ENCODE measurements at places on chromosomes 12 and 14. TPM values are rescaled to one million over a fixed set of nuclear protein-coding genes. Genes with fewer than 3 reads are reported as not detected.

TRHDE gene
- 1.1 TPM for total RNA-seq

DNA sequence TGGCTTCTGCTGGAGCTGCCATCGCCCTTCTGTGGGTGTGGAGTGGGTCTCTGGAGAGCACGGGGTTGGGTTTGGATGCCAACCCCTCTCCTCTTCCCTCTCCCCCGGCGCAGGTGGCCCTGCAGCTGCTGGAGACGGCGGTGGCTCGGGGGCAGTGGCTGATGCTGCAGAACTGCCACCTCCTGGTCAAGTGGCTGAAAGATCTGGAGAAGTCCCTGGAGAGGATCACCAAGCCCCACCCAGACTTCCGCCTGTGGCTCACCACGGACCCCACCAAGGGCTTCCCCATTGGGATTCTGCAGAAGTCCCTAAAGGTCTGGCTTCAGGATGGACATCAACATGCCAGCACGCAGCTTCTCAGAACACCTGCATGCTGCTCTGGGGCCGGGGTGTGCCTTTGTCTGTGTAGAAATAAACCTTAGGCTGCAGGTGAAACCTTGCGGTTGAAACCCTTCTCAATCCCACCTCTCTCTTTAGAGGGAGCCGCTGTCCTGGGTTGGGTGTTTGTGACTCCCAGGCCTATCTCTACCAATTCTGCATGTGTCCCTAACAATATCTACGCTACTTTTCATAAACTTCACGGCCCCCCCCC is 44.3 kb downstream of the CCDC92 start:
- no peak for DNase-seq

EXOC3L4 gene
- 0.41 TPM for total RNA-seq

- no peak for DNase-seq
Measured at GRCh38 chr12:122082621-122083356, 4.2 kb downstream of the MLXIP start.

- DNase-seq = peak; percentile 63
Measured at GRCh38 chr12:119780786-119781434, 96.2 kb downstream of the CIT start.

BLTP3B gene
- total RNA-seq = 72.9 TPM

LHX5 gene
- not detected for total RNA-seq

- DNase-seq = peak; percentile 24
Measured at GRCh38 chr12:46573347-46573658, 200.7 kb upstream of the SLC38A2 start.

CPNE6 gene
- total RNA-seq = not detected

DNA sequence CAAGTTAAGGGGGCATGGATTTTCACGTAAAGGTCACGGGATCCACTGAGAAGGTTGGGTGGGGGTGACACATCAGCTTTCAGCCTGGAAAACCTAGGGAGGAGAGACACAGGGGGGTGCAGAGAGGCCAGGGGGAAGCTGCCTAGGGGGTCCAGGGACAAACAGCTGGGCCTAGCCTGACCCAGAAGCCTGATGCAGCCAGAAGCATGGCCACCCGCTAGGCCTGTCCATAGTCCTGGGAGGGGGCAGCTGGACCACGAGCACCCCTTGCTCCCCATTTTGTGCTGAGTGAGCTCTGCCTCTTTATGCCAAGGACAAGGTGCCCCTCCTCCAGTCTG is 322.7 kb upstream of the RTL1 start:
- no peak for DNase-seq

DNA sequence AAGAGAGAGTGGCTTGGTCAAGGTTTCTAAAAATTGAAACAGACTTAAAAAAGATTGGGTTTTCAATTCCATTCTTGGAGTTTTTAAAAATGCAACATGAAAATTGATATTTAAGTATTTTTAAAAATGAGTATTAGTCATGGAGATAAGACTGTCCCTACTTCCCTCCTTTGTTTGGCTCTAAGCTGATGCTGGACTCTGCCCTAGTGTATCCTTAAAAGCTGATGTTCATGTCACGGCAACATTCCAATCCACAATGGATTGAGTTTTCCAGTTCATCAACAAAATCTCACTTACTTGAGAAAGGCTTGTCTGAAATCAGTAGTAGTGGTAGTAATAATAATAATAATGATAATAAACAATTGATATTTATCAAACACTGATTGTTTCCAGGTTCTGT is 119.0 kb upstream of the SLC38A2 start:
- peak; percentile 91 for DNase-seq

KIF21A gene
- 10.8 TPM for total RNA-seq

BBOF1 gene
- 9.8 TPM for total RNA-seq

MBIP gene
- 11.1 TPM for total RNA-seq

- DNase-seq = no peak
Measured at GRCh38 chr14:84095681-84096080, 1434.3 kb upstream of the FLRT2 start.

OTX2 gene
- not detected for total RNA-seq

- DNase-seq = peak; percentile 6
Measured at GRCh38 chr12:56874821-56875220, 59.4 kb downstream of the SDR9C7 start.

- DNase-seq = no peak
Measured at GRCh38 chr14:31212893-31213292, 5.3 kb upstream of the HECTD1 start.

USP5 gene
- total RNA-seq = 140 TPM

- DNase-seq = no peak
Measured at GRCh38 chr12:46071335-46071734, 81.0 kb upstream of the SCAF11 start.

MTERF2 gene
- total RNA-seq = 5.2 TPM

- no peak for DNase-seq
Measured at GRCh38 chr14:54643696-54644176, 76.8 kb downstream of the SAMD4A start.

DNA sequence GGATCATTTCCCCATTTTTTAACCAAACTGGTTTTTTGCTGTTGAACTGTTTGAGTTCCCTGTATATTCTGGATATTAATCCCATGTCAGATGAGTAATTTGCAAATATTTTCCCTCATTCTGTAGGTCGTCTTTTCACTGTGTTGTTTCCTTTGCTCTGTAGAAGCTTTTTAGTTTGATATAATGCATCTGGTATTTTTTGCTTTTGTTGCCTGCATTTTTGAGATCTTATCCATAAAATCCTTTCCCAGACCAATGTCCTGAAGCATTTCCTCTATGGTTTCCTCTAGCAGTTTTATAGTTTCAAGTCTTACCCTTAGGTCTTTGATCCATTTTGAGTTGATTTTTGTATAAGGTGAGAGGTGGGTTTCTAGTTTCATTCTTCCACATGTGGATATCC is 71.3 kb downstream of the LRP6 start:
- no peak for DNase-seq

DPF3 gene
- 16.3 TPM for total RNA-seq

OAS1 gene
- total RNA-seq = 7.8 TPM

- DNase-seq = no peak
Measured at GRCh38 chr12:96132819-96133218, 61.4 kb upstream of the ELK3 start.

DNA sequence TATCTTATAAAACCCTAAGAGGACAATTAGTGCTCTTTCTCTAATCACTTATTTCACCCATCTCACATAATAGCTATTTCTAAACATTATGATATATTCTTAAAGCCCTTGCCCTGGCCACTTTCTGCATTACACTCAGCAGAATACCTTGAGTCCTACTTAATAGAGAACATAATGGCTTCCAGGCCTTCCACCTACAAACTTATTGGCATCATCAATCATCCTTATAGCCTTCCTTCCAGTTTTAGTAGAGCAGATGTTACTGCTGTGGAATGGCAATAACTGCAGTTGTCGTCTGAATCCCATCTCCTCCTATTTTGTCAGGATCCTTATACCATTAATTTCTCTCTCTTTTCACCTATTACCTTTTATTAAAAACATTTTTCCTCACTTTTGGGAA is 1127.4 kb downstream of the LRFN5 start:
- no peak for DNase-seq

DNA sequence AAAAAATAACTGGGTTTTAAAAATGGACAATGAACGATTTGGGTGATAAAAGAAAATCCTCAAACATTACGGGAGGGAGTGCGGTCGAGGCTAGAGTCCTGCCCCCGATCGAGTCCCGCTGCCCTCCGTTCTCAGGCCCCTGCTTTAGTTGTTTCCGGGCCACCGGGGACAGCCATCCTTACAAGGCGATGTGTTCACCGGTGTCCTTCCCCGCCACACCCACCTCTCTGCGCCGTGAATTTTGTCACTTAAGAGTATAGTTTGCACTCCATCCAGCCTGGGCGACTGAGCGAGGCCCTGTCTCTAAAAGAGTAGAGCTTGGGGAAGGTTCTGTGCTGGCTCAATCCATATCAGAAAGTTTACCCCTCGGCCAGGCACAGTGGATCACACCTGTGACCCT is 2.9 kb downstream of the ULK1 start:
- DNase-seq = no peak

- DNase-seq = no peak
Measured at GRCh38 chr14:93369713-93370266, 22.8 kb downstream of the COX8C start.

GRCh38 chr14:36591482-36591881 is 9.1 kb upstream of the NKX2-8 start:
- no peak for DNase-seq

GRCh38 chr12:26830783-26831551 is 2.0 kb downstream of the ITPR2 start:
- no peak for DNase-seq

- DNase-seq = no peak
Measured at GRCh38 chr14:61477712-61478462, 156.5 kb downstream of the PRKCH start.

DNA sequence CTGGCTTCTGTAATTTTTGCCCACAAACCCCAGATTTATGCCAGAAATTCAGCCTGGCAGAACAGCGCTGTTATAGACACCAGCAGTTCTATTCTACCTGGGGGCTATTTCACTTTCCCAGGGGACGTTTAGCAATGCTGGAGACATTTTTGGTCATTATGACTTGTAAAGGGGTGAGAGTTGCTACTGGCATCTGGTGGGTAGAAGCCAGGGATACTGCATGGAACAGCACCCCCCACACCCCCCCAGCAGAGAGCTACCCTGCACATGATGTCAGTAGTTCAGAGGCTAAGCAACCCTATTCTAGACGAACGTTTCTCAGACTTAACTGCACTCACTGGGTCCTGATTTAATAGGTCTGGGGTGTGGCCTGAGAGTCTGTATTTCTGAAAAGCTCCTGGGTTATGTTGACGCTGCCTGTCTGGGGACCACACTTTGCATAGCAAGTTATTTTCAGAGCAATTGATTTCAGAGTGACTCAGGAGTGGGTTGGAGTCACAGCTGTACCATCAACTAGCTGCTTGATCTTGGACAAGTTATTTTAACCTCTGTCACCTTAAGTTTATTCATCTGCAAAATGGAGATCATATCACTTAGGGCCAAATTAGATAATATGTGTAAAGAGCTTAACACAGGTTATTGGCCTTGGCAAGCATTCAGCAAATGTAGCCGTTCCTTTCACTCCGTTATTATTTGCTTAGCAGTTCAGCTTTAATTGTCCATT is 48.5 kb downstream of the CHST11 start:
- no peak for DNase-seq

DNA sequence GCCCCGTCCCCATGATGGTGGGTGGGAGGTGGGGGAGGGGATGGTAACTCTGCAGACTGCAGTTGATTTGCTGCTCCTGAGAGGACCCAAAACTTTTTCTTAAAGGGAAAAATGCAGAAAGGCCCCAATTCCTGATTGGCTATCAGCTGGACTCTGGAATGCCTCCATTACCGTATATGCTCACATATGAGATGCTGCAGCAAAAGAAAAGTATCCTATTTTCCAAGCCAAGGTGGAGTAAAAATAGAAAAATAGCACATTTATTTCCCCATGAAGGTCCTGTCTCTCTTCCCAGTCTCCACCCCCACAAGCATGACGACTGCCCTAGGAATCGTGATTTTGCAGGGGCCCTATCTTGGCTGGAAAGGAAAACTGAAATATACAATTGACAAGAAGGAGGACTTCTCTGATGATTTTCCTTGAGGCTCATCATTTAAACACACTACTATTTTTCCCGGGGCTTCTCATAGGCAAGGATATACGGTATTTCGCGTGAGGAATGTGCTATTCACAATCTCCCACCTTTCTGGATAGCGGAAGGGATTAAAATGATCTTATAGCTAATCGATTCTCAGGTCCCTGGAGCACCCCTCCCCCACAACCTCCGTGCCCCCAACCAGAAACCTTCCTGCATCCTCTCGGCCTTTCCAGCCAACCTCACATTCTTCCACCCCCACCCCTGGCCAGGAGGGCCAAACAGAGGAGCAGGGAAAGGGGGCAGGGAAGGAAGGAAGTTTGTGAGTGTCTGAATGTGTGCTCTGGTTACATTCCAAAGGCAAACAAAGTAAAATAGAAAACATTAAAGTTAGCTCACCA is 138.9 kb upstream of the CCND2 start:
- no peak for DNase-seq
